ENCODE measurements at places on chromosomes 11 and 22.

GRCh38 chr11:68150037-68150436, 28.8 kb upstream of the CHKA start:
- no peak for DNase-seq

GRCh38 chr22:47337161-47337621, 574.7 kb downstream of the TBC1D22A start:
- no peak for DNase-seq

- DNase-seq, result no peak
Observed at GRCh38 chr11:11615086-11615485, 6.7 kb downstream of the GALNT18 start.

DNA sequence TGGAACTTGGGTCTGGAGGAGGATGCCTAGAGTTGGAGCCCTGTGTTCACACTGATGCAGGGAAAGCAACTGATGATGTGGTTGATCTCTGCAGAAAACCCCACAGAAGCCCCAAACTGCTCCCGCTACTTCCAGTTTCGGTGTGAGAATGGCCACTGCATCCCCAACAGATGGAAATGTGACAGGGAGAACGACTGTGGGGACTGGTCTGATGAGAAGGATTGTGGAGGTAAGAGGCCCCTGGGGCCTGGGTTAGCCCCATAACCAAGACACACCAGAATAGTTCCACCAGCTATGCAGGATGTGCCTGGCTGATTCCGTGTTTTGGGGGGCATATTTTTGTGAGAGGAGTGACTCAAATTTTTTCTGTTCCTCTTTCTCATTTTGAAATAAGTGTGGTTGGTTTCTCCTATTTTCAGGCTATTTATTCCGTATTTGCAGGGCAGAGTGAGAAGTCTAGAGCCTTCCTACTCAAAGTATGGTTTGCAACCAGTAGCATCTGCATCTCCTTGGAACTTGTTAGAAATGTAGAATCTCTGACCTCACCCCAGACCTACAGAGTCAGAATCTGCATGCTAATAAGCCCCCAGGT, 137.3 kb upstream of the SORL1-AS1 start:
- DNase-seq, result peak; percentile 47

- DNase-seq, result no peak
Observed at GRCh38 chr11:2651826-2652271, 47.9 kb downstream of the KCNQ1OT1 start.

DNA sequence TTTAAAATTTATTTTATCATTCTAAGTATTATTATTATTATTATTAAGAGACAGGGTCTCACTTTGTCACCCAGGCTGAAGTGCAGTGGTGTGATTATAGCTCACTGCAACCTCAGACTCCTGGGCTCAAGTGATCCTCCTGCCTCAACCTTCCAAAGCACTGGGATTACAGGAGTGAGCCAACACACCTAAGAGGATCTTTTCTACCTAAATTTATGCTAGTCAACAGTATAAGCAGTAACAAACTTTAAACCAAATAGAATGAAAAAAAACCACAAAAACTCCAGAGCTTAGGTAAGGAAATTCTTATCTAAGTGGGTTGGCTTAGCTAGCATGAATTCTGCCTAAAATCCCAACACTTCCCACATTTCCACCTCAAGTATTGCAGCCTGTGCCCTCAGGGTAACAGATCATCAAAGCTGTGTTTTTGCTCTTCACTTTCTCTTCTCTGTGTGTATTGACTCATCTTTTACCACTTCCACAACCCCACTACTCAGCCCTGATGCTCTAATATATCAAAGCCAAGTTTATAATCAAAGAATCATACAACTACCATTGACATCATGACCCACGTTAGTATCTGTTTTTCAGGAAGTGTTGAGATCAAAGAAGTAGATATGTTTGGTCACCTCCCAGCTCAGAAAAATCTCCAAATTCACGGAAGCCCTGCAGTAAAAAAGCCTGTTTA, 93.7 kb upstream of the SPON1 start:
- DNase-seq, result no peak

GRCh38 chr11:109894242-109894641, 198.9 kb upstream of the ZC3H12C start:
- DNase-seq, result no peak

- DNase-seq, result no peak
Observed at GRCh38 chr22:48182846-48183805, 1420.7 kb downstream of the TBC1D22A start.

All from midbrain (tissue), 1 donor.